H1 (cell line): ENCODE measurements at places on chromosomes 12 and 14. TPM values are rescaled to one million over a fixed set of nuclear protein-coding genes. Genes with fewer than 3 reads are reported as not detected.

Gene EPYC
- total RNA-seq = not detected in 2 replicates

Gene KRT2
- not detected in 2 replicates for total RNA-seq

Gene TPPP2
- 0.34 TPM in 1 of 2 replicates, not detected in the other for total RNA-seq

Gene TAS2R42
- total RNA-seq = not detected in 2 replicates

Gene RDH5
- 4.2 and 4.5 TPM in 2 replicates for total RNA-seq

Gene TAS2R10
- not detected in 2 replicates for total RNA-seq

Gene ANO2
- total RNA-seq = 3.5 and 5.5 TPM in 2 replicates

Gene CLEC2A
- 2.8 and 3.7 TPM in 2 replicates for total RNA-seq

Gene SPX
- total RNA-seq = 0.29 and 1.3 TPM in 2 replicates

Gene KERA
- total RNA-seq = not detected in 2 replicates

Gene LAG3
- total RNA-seq = 2.8 and 3.1 TPM in 2 replicates

Gene ATXN2
- 73.4 and 80.7 TPM in 2 replicates for total RNA-seq

Gene TSPAN9
- total RNA-seq = 26.1 and 29.1 TPM in 2 replicates

Gene TEAD4
- total RNA-seq = 116 TPM in 2 replicates

Gene LPAR5
- 0.22 and 0.23 TPM in 2 replicates for total RNA-seq

Gene PTPN21
- 16.1 and 18.0 TPM in 2 replicates for total RNA-seq

Gene TOMM20L
- not detected in 2 replicates for total RNA-seq

Gene EML1
- total RNA-seq = 24.7 and 32.9 TPM in 2 replicates

Gene CELA1
- total RNA-seq = not detected in 2 replicates

Gene NOS1
- 1.9 and 2.0 TPM in 2 replicates for total RNA-seq

Gene ZCCHC8
- total RNA-seq = 27.4 and 28.9 TPM in 2 replicates

Gene RAPGEF3
- 6.7 and 9.4 TPM in 2 replicates for total RNA-seq

Gene RPS6KL1
- 11.3 and 13.8 TPM in 2 replicates for total RNA-seq

Gene TSPAN19
- not detected in 2 replicates for total RNA-seq

Gene CCND2
- 217 and 223 TPM in 2 replicates for total RNA-seq

Gene HOXC13
- total RNA-seq = 0.13 TPM in 1 of 2 replicates, not detected in the other

Gene A2M
- total RNA-seq = not detected in 2 replicates

Gene AQP2
- total RNA-seq = not detected in 2 replicates

Gene DPF3
- 0.08 and 0.19 TPM in 2 replicates for total RNA-seq

Gene CLEC6A
- total RNA-seq = not detected in 2 replicates

Gene CLEC4C
- total RNA-seq = 0.76 TPM in 1 of 2 replicates, not detected in the other

Gene ITGA5
- total RNA-seq = 19.0 and 19.4 TPM in 2 replicates

Gene CIT
- 50.1 and 60.9 TPM in 2 replicates for total RNA-seq

Gene TMPRSS12
- not detected in 2 replicates for total RNA-seq

Gene OR4E2
- total RNA-seq = not detected in 2 replicates

Gene CIDEB
- total RNA-seq = not detected in 2 replicates

Gene SIX6
- not detected in 2 replicates for total RNA-seq

Gene POTEM
- not detected in 2 replicates for total RNA-seq

Gene RIN3
- 1.5 and 1.9 TPM in 2 replicates for total RNA-seq

Gene VCPKMT
- 7.1 and 8.9 TPM in 2 replicates for total RNA-seq
